ENCODE measurements at places on chromosomes 2 and 18.

DNA sequence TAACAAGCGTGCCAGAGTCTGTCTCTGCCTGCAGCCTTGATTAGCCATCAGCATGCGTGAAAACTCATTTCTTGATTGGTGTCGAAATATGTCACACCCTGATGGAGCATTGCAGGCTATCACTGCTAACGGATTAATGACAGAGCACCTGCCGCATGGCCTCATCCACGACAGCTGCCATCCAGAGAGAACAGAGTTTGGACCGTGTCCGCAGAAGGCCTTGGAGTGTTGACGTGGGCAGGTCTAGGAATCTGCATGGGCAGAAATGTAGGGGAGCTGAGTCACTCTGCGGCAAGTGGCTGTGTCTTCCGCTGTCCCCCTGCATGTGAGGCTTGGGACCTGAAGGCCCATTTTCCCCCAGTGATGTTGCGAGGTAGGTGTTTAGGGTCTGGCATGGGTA lies 43.0 kb downstream of the KLHL29 start:
- no peak for DNase-seq

DNA sequence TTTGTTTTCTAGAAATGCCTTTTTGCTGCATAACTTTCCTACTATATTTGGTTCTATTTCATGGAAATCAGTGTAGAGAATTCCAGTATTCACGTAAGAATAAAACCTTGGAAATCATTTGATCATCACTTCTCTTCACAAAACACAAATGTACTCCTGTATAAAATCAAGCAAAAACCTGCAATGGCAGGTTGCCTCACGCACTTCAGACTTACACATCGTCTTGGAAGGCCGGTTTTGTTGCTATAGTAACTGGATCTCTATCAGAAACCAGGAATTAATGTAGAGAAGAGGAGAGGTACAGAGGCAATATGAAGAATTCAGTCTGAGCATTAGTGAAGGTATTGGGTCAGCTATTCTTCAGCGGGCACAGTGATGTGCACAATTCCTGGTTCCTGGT lies 370.7 kb upstream of the CYRIA start:
- no peak for DNase-seq

DNA sequence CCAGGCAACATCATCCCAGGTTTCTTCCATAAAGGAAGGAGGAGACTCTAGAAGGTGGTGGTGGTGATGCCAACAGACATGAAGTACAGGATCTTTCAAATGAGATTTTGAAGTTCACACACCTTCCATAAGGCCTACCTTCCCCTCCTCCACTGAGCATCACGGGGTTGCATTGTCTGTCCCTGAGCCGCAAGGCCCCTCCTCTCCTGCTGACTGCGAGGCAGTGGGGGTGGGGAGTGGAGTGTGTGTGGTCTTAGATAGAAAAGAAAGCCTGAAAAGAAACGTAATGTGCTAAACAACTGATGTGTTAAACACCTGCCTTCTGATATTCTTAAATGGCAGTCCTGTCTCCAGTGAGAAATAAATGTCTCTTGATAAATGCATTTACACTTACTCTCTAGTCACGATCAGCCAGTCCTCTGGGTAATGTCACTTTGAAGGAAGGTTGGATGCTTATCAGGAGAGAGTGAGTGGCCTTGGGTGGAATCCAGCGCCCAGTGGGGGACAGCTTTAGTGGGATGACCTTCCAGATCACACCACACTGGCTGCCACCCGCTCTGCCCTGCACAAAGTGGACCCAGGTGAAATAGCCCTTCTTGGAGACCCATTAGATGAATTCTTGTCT lies 5.5 kb upstream of the SCYGR5 start:
- no peak for DNase-seq

DNA sequence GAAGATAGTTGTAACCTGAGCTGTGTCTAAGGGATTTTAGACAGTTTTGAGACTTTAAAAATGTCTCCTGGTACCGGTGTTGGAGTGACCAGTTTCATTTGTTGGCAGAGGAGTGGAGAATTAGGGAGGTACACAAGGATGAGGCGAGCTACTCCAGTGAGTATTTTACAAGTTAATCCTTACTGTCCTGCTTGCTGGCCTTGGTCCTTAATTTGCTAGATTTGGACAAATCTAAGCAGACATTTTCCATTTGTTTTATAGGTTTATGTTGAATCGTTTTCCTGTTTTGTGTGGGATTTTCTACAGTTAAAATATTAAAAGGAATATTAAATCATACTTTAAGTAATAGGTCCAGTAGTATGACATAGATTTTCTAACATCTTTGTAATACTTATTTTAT lies 101.8 kb downstream of the ZNF407 start:
- DNase-seq = no peak

DNA sequence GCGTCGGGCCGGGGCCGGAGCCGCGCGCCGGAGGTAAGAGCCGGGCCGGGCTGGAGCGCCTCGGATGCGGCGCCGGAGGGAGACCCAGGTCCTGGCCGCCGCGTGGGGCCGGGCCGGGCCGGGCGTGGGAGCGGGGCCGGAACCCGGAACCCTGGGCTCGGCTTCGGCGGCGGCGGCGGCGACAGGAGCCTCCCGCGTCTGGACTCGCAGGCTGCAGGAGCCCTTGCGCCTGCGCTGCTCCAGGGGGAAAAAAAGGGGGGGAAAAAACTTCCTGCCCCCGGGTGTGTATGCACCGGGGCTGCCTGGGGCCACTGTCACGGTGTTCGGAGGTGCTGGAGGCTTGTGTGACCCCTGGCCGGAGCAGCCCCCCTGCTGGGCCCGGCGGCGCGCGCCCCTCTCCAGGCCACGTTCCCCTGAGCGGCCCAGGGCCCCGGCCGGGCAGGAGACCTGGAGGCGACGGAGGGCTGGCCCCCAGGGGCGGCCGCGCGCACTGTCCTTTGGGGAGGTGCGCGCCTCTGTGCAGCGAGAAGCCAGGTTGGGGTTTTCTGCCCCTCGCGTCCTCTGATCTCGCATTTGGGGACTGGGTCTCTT lies 864 bp downstream of the KLHL29 start:
- DNase-seq = no peak

DNA sequence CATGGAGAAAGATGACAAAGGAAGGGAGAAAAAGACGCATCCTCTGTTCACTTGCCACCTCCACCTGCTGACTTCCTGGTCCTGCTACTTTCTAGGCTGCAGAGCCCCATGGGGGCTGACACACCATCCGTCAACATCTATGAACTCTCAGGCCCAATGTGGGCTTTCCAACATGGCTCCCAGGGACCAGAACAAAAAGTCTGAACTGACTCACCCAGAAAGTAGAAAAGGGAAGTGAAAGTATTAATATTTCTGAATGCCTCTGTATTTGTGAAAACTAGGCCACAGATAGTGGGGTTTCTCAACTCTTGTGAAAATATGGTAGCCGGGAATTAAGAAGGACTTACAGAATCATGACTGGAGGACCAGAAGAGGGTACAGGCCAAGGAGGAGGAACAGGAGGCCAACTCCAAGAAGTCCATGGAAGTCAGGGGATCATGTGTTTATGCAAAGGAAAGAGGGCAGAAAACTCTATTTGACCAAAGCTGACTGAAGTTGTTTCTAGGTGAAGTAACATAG lies 123.1 kb upstream of the CAB39 start:
- DNase-seq = no peak

GRCh38 chr2:181149056-181149455 lies 168.7 kb downstream of the UBE2E3 start:
- no peak for DNase-seq

GRCh38 chr2:231187736-231188505 lies 10.5 kb upstream of the ARMC9 start:
- DNase-seq = no peak

- no peak for DNase-seq
Observed at GRCh38 chr2:197925976-197926375, 121.6 kb downstream of the PLCL1 start.

GRCh38 chr2:138373993-138374408 lies 127.6 kb upstream of the SPOPL start:
- DNase-seq = no peak

DNA sequence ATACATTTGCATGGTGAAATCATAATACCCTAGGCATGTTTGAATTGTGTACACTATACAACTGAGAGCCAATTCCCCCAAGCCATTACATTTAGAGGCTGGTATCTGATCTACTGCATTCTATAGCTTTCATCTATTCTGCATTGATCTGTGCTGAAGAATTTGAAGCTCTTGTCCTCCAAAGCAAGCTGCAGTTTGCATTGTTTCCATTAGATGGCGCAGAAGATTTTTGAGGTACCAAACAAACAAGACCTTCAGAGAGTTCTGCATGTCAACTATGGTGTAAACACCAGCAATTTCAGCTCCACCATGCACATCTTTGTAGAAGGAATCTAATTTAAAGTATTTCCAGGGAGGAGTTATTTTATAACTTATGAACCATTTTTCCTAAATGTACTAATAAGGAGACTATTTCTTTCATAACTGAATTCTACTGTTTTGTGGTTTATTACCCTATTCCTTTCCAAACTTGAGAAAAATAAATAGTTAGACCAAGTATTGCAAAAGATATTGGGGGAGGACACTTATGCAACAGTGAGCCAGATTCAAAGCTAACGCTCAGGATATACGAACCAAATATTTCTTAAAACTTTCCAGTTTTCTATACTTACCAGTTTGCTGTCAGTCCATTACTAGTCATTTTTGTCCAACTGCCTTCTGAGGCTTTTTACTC lies 761.8 kb upstream of the ACVR2A start:
- DNase-seq = peak; percentile 31

DNA sequence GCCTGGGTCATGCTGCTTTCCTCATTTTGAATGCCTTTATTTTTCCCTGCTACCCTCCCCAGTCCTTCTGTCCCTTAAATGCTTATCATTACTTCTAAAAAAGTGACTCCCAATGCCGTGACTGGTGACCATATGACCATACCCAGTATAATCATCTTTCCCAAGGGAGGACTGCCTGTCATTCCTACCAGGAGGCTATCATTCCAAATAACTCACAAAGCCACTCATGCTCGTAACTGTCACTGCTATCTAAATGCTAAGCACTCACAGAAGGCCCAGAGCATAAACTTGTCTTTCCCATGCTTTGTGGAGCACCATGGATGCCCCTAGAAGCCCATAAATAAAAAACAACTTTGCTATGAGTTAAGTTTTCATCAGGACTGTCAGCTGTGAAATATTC lies 38.7 kb upstream of the CREB1 start:
- no peak for DNase-seq

- no peak for DNase-seq
Observed at GRCh38 chr2:201959626-201960025, 74.0 kb upstream of the FZD7 start.

GRCh38 chr2:4992226-4992625 lies 700.0 kb upstream of the SOX11 start:
- DNase-seq = no peak

DNA sequence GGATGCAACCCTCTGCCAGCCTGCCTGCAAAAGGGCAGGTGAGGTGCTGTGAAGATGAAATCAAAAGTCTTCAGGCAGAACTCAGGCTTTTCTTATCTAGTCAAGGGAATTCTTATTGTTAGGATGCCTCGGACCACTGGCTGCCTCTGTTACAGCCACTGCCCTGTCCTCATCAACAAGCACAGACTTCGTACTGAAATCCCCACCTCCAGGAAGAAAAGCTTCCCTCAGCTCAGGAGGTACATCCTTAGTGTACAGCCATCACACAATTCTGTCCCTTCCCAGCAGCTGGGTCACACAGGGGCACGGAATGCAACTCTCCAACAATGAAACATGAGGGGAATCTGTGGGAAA lies 10.1 kb upstream of the RNU4ATAC start:
- no peak for DNase-seq

DNA sequence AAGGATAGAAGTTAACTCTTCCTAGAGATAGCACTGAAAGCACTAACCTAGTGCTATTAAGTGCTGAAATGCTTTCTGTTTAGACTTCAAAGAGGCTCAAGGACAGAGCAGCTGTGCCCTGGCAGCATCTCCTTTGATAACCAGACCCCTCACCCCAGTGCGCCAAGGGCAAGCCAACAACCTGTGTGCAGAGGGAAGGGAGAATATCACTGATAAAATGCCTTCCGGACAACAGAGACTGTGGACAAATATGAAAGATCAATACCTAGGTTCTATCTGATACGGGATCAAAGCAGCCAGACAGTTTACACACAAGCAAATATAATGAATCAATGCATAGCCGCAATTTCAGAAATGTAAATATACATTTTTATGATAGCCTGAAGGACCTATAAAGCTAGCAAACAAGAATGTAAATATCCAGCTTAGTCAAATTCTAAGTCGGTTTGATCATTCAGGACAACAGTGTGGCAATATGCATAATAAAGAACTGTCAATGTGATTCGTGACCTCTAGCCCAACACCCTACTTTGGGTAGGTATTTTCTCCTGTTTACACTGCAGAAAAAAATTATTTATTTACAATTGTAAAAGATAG lies 91.8 kb upstream of the RFX8 start:
- no peak for DNase-seq

DNA sequence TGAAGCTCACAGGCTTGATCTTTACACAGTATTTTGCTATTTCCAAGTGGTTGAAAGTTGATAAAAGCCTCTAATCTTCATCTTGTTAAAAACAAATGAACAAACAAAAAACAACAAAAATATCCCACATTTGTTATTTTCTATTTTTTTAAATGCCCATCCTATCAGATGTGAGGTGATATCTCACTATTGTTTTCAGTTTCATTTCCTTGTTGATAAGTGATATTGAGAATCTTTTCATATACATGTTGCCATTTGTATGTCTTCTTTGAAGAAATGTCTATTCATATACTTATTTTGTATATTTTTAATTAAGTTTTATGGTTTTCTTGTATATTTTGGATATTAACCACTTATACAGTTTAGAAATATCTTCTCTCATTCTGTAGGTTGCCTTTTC lies 175.8 kb downstream of the CALCRL start:
- DNase-seq = no peak

DNA sequence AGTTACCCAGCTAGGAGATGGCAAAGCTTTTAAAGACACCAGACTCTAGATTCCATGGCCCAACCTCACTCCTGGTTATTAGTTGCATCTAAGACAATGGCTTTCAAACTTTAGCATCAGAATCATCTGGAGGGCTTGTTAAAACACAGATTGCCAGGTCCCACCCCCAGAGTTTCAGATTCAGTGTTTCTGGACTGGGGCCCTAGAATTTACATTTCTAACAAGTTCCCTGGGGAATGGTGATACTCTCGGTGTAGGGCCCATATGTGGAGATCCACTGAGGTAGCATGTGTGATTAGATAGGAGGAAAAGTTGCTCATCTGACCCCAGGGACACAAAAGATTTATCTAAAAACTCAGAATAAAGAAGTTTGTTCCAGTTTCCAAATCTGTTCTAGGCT lies 14.5 kb upstream of the TTR start:
- no peak for DNase-seq

- no peak for DNase-seq
Observed at GRCh38 chr2:3042601-3043585, 334.7 kb downstream of the EIPR1 start.

- DNase-seq = peak; percentile 92
Observed at GRCh38 chr18:80033181-80034067, 810 bp upstream of the RBFA start.

DNA sequence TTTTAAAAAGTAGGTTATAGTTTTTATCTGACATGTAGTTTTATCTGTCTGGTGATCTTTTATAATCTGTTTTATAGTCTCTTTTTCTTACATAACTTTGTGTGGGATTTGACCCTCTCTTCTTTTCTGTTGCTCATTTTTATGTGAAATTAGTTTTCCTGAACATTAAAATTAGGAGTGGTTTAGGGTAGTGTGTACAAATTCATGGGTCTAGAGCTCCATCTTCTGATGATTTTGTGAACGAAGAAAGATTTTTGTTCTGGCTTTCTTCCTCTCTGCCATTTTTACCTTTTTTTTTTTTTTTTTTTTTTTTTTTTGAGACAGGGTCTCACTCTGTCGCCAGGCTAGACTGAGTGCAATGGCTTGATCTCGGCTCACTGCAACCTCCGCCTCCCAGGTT lies 46.6 kb downstream of the SLC30A6 start:
- DNase-seq = no peak

- no peak for DNase-seq
Observed at GRCh38 chr2:29220506-29221270, 105.5 kb downstream of the CLIP4 start.
